ENCODE measurements at places on chromosomes 6 and 20. TPM values are rescaled to one million over a fixed set of nuclear protein-coding genes. Genes with fewer than 3 reads are reported as not detected.

The BMP7 gene
- 29.3 TPM for total RNA-seq

The SYNDIG1 gene
- total RNA-seq, result 16.7 TPM

The LY6G6D gene
- not detected for total RNA-seq

The KIF3B gene
- 17.0 TPM for total RNA-seq

The GPLD1 gene
- 1.9 TPM for total RNA-seq

The ADGRF4 gene
- total RNA-seq, result 0.06 TPM

The DTNBP1 gene
- total RNA-seq, result 23.2 TPM

The VNN1 gene
- 1.1 TPM for total RNA-seq

The FAM50B gene
- total RNA-seq, result 18.8 TPM

The CLVS2 gene
- not detected for total RNA-seq

The HSPA1B gene
- total RNA-seq, result 192 TPM

The KIF25 gene
- total RNA-seq, result 0.34 TPM

The RAMACL gene
- 0.71 TPM for total RNA-seq

The SLC17A3 gene
- not detected for total RNA-seq

The EMILIN3 gene
- total RNA-seq, result 3.4 TPM

The ASIP gene
- 1.5 TPM for total RNA-seq

The ZNF334 gene
- total RNA-seq, result 0.99 TPM

The BANF2 gene
- total RNA-seq, result not detected

The APCDD1L gene
- total RNA-seq, result 1.3 TPM

The FNDC11 gene
- total RNA-seq, result not detected

The FKBP5 gene
- 101 TPM for total RNA-seq

The OTOR gene
- total RNA-seq, result not detected

The CCHCR1 gene
- 11.0 TPM for total RNA-seq

Measured in left cardiac atrium (tissue), 4 donors.